Stimulated activated CD4-positive, alpha-beta T cell treated with anti-CD3 and anti-CD28 coated beads, Interleukin-1b, Interleukin-23, amount 100 ng/mL, for 24 hours (primary cell): ENCODE measurements at places on chromosomes 6 and 20.

GRCh38 chr6:43746071-43746470, 23.9 kb upstream of the VEGFA start:
- no peak for DNase-seq

DNA sequence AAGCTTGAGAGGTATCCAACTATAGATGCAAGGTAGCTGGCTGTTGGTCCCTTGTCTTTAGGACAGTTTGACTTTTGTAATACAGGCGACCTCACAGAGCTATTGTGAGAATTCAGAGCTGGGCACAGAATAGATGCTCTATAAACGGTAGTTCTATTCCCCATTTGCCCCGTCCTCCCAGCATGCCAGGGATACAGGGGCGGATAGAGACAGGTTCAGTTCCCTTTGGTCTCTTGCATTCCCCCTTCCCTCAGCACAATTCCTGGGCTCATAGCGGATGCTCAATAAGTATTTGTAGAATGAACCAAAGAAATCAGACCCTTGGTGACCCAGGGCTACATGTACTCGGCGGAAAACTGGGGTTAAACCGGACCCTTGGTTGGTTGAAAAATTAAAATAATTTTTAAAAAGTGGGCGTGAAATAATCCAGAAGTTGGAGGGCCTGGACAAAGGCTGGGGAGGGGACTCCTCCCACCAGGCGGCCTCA, 707 bp upstream of the TOP1 start:
- no peak for DNase-seq

DNA sequence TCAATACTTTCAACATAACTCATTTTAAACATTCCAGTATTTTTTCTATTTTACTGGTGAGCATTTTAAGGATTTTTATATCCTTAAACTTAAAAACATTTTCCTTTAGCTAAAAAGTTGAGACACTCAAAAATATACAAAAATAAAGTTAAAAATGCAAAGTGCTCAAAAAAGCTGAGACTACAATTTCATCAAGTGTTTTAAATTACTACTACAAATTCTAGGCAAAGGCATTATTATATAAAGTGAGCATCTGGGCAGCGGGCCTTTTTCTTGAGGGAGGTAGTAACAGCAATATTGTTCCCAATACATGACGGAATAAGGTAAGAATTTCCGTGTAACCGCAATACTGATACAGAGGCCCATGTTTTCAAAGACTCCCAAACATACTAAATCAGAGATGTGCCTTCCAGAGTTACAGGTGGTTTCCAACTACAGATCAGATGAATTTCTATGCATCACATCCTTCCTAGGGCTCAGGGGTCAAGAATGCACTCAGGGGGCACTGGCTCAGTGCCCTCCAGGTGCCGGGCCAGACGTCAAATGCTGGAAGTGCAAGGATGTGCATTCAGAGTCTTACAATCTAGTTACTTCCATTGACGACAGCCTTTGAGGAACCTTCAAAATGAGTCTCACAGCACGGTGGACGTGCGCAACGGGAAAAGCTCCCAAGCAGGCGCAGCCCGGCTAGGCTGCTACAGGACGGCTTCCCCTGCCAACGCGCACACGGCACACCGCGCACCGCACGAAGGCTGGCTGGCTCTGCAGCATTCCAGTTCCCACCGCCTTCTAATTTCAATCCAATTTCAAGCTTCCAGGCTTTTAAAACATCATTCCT, 1.7 kb downstream of the PHF10 start:
- no peak for DNase-seq

GRCh38 chr6:12350644-12351170, 60.5 kb downstream of the EDN1 start:
- no peak for DNase-seq

GRCh38 chr6:164208371-164208770, 793.9 kb downstream of the QKI start:
- no peak for DNase-seq

DNA sequence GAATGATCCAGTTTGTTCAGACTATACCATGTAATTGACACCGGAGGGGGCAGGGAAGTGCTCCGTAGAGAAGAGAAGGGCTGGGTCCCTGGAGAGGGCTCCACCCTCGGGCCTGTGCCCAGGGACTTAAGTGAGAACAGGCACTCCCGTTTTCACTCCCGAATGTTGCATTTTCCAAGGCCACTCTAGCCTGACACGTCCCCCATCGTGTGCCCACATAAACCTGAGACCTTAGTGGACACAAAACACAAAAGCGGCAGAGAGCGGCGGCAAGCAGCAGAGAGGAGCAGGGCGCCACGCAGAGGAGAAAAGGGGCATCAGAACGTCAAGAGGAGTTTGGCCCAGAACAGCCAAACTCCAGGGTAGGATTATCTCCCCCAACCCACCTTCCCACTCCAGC, 1405.1 kb downstream of the GRIK2 start:
- no peak for DNase-seq

- DNase-seq: no peak
These were observed 189.0 kb downstream of the ANKRD60 start for GRCh38 chr20:58039274-58040092.

- DNase-seq: no peak
These were observed 143.9 kb upstream of the ESR1 start for GRCh38 chr6:151663559-151663958.

DNA sequence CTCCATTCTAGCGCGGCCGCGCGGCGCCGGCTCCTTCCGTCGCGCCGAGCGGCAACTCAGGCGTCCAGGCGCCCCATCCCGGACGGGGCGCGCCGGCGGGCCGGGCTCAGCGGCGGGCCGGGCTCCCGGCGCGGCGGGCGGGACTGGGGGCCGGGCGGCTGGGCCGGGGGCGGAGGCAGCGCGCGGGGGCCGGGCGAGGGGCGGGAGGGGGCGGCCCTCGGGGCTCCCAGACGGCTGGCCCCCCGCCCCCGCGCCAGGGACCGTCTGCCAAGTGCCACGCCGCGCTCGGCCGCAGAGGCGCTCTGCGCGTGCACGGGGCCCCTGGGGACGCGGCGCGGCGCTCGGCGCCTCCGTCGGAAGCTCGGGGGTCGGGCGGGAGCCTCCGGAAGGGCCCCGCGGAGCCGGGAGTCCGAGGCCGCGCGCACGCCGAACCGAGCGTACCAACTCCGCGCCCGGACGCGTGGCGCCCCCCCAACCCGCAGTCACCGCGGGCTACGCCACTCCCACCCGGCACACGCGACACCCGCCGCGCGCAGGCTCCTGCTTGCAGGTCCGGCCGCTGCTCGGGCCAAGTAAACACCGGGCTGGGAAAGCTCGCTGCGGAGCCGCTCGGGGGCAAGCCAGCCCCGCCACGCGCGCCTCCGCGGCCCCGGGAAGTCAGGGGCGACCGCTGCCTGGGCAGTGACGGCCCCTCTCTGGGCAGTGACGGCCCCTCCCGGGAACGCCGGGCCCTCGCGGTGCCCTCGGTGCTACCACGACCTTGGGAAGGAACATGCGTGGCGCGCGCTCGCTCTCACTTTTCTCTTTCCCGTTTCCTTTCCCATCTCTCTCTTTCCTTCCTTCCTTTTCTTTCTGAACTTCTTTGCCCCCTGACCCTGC, at the start of gene PREX1:
PREX1 (minus strand) TSS at position 145 of the 879 bp plus-strand sequence; CDS start at position 6, 139 bp downstream.
- DNase-seq: no peak

DNA sequence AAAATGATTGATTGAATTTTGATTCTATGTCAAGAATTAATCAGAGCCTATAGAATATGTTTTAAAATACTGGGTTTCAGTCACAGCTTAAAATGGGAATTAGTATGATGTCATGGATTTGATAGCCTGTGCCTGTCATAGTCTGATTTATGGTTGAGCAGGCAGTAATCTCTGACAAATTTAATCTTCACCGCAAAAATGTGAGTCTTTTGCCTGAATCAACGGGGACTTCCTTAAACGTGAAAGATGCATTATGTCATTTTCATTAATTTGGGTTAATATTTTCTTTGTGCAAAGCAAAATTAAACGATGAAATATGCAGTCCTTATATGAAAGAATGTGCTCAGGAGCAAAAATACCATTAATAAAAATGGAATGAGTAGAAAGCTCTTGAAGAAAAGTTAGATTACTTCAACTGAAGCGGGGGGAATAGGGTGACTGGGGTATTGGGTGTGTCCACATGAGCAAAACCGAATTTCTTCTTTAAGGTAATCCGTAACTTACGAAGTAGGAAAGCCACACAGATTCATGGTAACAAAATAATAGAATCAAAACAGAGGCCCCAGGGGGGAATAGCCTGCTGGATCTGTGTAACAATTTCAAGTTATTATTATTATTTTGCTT, 339.6 kb upstream of the NOX3 start:
- no peak for DNase-seq

- DNase-seq: no peak
These were observed 7.5 kb upstream of the BAK1 start for GRCh38 chr6:33587529-33587928.

GRCh38 chr20:20668639-20669038, 43.8 kb downstream of the RALGAPA2 start:
- DNase-seq: no peak

GRCh38 chr20:15564981-15565380, 1008.3 kb downstream of the KIF16B start:
- DNase-seq: no peak

DNA sequence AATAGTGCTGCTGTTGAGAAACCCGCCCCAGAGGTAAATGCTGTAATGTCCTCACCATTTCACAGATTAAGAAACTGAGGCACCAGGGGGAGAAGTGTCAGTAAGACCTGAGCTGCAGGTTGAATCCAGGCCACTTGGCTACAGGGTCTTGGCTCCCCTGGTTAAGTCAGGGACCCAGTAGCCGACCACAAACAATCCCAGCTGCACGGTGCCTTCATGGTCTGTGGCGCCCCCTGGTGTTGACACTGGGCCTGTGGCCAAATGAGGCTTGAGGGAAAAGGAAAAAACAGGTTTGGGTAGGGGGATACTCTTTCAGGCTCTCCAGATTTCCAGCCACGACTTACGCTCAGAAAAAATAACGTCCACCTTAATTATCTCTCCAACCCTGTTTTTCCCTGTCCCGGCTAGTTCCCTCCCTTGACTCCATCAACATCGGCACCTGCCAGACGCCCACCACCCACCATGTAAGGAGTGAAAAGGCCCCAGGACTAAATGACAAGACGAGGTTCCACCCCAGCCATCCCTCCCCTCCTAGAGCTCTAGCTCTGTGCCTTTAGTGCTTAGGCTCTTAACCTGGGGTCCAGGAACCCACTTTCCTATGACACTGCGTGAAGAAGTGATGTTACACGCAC, 47.7 kb upstream of the POLR1H start:
- no peak for DNase-seq

GRCh38 chr6:125041740-125042459, 79.7 kb downstream of the RNF217 start:
- DNase-seq: no peak

DNA sequence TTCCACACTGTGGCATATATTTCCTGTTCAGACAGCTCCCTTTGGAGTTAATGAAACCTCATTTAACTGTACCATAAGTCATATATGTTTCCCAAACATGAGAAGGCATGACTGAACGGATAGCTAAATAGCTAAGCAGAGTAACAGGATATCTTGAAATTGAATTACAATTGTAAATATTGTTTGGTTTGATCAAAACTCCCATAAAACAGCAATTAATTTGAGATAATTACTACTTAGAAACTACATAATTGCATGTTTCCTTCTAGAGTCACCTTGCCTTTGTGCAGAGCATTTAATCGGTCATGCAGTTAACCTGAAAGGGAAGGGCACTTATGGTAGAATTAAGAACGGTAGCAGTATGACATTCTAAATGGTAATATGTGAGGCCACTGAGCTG, 179.0 kb upstream of the MAP3K7 start:
- no peak for DNase-seq

DNA sequence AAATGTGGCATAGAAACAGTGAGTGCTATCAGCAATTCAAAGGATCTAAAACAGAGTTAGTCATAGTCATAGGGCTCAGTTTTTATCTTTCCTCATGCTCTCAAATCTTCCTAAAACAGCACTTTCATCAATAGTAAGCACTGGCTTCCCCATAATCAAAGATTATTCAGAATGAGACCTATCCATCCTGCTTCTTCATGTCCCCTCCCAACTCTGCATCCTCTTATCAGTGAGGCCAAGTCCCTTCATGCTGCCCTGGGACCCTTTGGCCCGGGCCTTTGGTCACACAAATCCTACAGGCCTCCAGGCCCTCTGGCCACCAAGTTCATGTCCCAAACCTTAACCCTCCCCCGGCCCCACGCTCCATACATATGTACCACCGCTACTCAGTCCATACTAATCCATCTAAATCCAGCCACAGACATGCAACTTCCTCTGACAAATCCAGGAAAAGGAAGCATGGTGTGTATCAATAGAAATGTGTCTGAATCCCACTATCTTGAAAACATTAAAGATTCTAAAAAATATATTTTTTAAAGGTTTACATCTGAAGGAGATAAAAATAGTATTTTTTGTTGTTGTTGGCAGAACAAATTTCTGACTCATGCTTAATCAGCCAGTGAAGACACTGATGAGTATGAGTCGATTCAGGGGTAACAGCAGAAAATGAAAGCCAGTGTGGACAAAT, 143.5 kb downstream of the PDE7B start:
- DNase-seq: no peak

DNA sequence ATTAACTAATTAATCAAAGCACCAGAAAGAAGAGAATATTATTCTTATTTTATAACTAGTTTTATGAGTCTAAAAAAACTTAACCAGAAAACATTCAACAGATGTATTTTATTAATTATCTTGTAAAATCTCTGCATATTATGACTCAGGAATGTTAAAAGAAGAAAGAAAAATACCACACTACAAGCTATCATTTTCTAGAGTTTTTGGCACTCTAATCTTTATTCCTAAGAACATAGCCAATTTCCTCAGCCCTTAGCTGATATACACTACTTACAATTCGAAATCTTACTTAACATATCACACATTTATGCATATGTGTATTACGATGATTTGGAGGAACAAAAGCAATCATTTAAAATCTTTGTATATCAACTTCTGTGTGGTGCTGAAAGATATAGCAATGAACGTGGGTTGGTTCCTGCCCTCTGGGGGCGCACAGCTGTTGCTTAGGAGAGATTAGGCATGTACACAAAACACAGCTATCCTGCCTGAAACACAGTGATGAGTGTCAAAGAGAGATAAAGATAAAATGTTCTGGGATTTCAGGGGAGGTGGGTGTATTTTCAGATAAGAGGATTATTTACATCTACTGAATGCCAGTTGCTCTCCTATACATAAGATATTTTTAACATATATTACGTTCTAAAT, 404.5 kb downstream of the SYNE1 start:
- no peak for DNase-seq

- no peak for DNase-seq
These were observed 75.3 kb upstream of the JAG1 start for GRCh38 chr20:10749084-10749483.

- no peak for DNase-seq
These were observed 169.5 kb upstream of the LAMA2 start for GRCh38 chr6:128713461-128713860.
